Glutamatergic neuron (in vitro differentiated cells): ENCODE measurements at places on chromosomes 12 and 14.

DNA sequence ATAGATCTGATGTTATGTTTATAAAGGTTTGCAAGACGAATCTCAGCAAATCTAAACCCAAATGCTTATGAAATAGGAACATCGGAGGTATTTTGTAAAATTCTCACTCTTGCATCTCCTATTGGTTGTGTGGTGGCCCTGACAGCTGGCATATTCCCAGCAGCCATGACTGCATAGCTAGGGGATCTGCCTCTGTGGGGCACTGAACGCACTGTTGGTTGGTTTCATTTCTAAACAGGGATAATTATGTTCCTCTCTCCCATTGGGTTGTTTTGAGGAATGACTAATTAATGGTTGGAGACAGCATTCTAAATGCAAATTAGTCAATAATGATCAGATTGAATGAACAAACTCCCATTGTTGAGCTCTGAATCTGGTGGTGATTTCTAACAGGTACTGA is 2.7 kb upstream of the BEST3 start:
- DNase-seq: no peak

DNA sequence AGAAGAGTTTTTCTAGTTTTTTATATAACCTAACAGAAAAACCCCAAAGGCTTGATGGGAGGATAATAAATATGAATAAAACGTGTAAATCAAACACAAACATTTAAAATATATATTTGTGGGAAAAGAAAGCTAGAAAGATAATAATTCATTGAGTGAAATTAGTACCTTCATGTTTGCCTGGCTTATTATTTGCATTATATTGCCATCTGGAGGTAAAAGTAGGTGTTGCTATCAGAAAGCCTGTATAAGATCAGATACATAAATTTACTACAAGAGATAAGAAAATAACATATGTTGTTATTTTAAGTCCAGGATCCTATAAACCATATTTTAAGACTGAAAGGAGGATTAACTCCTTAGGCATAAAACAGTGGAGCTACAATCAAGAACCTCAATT is 77.7 kb downstream of the NTS start:
- DNase-seq: no peak

DNA sequence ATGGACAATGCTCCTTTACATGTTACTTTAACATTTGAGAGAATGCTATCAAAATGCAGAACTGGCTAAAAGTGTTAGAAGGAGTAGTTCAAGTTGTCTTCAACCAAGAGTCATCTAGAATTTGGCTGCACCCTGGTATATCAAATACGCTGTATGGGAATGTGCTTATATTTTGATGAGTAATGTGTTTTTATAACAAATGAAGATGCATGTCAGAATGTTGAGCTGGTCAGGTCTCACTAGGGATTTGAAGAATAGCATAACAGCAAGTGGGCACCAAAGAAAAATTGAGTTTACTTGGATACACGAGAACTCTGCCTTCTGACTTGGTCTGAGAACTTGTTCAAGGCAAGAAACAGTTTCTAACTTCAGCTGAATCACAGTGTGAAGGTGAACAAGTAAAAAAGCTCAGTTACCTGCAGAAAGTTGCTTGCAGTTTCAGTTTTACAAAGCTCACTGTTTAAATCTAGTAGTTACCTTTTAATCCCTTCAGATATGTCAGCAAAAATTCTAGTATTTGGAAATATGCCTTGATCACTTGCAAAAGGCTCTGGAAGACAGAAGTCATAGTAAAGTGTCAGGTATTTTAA is 82.3 kb downstream of the PDE3A start:
- no peak for DNase-seq

DNA sequence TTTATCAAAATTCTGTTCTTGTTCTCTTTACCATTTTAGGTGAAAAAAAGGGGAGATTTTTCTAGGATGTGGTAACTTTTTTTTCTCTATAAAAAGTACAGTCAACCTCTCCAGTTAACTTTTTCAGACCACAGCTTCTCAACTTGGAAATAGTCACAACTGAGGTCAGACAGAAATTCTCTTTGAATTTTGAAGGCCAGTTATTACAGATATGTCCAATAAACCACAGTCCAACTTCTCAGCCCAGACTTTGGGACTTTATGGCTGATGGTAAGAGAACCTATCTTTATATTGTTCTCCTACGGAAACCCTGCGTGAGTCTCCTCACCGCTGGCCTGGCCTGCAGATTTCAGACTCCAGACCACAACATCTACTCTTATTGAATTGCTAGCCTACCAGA is 176.7 kb downstream of the DACT1 start:
- DNase-seq: no peak

DNA sequence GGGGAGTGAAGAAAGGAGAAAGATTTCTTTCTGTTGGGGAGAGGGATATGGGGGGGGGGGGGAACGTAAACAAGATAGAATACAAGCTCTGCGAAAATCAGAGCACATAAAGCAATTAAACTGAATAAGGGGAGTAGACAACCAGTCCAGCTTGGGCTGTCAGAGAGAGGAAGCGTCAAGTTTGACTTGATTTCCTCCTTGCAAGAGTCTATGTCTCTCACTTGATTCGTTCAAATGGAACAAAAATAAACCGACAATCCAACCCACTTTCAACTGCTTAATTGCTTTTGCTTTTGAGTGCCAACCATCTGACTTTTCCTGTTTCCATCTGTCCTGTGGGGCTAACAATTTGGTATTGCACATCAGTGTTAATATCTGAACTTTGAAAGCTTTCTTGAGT is 942 bp downstream of the SYT1 start:
- DNase-seq: no peak

DNA sequence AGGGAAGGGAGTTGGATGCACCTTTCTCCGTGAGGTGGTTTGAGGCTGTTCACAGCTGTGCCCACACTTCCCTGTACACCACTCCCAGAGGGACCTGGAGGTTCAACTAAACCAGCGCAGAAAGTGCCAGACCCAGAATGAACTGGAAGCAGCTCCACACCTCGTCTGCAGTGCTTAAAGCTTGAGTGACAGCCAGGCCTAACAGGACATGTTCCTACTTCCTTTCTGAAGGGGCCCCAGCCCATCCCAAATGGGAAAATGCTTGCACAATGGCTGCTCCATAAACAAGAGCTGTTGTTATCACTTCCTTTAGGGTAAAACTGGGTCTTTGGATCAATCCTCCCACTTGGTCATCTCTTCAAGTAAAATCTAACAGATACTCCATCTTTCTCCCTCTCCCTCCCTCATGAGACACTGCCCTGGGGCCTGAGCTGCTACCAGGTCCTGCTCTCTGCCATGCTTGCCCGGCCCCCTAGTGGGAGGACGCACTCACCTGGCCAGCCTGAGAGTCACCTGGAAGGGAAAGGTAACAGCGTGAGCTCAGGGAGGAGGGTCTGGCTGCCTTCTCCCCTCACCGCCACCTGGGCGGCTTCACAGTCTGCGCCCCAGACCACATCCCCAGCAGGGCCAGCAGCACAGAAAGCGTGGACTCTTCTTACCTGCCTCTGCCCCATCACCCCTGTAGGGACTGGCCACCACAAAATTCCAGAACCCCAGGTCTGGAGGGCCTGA is 33.5 kb downstream of the ISCA2 start:
- DNase-seq: no peak

GRCh38 chr12:110637869-110638441 is 24.0 kb downstream of the TCTN1 start:
- no peak for DNase-seq

DNA sequence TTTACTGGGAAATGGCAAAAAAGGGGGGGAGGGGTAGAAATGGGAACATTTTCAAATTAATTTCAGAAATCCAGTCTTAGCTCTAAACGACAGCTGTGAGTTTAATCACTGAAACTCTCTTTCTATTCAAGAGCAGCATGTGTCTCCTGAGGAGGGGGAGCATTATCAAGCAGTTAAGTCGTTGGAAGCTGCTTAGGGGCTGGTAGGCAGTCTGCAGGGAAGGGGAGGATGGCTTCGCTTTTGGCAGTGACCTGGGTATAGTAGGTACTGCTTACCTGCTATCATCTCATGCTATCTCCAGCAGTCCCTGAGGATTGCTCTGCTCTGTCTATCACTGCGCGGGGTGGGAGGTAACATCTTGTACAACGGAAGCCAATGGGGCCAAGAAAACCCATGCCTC is 567.4 kb downstream of the NRXN3 start:
- no peak for DNase-seq

DNA sequence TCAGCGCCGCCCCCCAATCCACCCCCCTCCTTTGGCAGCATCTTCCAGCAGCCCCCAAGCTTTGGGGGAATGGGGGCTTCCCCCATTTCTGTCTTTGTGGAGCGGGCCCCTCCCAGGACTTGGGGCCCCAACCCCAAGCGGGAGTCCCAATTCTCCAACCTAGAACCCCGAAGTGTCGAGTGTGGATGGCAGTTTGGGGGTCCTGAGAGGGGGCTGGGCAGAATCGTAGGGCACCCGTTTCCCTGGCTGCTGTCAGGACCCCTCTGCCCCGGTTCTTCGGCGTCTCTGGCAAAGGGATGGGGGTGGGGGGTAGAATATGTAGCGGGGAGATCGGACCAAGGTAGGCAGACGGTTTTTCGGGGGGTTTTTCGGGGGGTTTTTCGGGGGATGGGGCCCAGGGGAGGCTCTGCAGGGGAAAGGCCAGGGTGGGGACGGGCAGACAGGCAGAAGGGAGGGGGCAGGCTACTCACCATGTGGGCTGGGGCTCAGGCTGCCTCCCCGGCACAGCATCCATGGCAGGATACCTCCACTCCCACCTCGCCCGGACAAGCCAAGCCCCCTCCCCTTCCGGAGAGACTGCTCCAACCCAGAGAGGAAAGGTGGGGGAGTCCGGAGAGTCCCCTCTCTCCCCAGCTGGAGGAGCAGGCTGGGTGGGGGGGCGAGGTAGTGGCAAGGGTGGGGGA is 739 bp downstream of the JPH4 start:
- DNase-seq: peak; percentile 61

- no peak for DNase-seq
Measured at GRCh38 chr12:38141239-38141638, 175.3 kb upstream of the ALG10B start.

GRCh38 chr12:65606008-65606766 is 218.1 kb upstream of the HMGA2 start:
- DNase-seq: no peak

DNA sequence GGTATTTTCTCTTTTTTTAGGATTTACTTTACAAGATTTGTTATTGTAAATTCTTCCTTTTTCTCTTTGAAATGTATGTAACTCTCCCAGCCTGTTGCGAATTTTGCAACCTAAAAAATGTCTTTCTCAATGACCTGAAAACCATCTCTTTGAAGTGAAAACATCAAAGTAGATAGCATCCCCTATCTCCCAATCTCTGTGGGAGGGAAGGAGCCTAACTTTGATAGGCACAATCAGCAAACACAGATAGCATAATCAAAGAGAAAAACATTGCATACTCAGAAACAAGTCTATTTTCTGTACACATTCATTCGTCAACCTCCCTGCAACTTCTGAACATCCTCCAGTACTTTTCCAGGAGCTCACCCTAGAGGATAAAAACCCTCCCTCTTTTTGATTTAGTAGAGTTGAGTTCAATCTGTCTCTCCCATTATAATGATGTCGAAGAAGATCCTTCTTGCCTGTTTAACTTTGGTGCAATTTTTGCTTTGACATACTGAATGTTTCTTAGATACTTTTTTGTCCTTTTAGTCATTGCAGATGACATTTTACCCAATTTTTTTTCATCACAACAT is 849.2 kb upstream of the LRFN5 start:
- no peak for DNase-seq

GRCh38 chr12:20631711-20632110 is 63.4 kb upstream of the SLCO1C1 start:
- DNase-seq: no peak
